ENCODE measurements at places on chromosomes 1 and 21.

- DNase-seq: no peak
Observed at GRCh38 chr1:36772647-36773495, 261.4 kb downstream of the GRIK3 start.

DNA sequence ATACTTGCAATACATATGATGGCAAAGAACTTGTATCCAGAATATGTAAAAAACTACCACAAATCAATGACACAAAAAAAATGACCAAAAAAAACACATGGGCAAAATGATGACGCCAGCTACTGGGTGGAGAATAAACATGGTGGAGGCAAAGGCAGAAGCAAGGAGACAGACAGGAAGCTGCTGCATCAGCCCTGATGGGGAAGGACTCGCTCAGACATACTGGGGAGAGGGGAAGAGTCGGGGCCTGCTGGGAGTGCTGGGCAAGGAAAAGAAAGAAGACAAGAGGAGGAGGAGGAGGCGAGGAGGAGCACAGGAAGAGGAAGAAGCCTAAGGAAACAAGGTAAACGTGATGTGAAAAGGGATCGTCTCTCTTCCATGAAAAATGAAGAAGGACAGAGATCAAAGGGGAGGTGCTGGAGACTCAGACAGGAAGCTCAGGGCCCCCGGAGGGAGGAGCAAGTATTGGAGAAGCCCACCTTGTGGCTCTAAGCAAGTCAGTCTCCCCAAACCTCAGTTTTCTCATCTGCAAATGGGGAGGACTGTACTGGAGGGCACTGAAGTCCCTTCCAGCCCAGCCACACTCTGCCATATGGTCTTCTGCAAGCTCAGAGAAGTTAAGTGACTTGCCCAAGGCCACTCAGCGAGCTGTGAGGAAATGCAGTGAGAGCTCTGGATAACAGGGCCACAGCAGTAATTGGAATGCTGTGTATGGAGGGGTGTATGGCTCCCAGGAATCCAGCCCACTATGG, 24.2 kb downstream of the OLFML2B start:
- DNase-seq: no peak

- peak; percentile 71 for DNase-seq
Observed at GRCh38 chr1:2049718-2050431, at the start of gene PRKCZ. Gene PRKCZ (plus strand): TSS chr1:2050411. CDS start chr1:2050631, 220 bp downstream.

GRCh38 chr1:220498188-220498587, 29.7 kb upstream of the MARK1 start:
- no peak for DNase-seq

DNA sequence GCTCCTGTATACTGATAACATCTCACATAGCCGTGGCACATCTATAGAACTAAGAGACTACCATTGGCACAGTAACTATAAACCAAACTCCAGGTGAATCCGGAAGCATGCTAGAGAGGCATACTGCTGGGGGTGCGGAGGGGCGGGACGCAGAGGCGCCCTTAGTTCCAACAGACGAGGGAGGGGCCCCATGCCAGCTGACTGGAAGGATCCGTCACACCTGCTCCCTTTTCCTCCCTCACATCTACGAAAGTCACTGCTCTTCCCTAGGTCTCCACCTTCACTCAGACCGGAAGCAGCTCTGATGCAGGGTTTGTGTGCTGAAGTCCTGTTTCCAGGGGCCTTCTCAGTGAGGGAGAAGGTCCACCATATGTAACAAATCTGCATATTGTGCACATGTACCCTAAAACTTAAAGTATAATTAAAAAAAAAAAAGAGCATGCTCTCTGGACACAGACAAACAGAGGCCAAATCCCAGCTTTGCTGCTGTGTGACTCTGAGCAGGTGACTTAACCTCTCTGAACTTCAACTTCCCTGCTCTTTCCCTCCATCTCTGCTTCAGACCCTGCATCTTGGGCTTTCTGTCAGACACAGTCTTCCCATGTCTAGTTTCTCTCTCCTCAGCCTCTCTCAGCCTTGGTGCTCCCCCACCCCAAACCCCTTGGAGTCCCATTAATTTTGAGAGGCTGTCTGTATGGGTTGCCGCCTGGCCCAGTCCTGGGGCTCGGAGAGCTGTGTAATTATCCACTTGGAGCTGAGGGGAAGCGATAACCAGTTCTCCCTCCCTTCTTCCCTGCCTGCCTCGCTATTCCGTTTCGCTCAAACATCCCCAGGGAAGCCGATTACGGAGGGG, 7.8 kb upstream of the GJB5 start:
- DNase-seq: no peak

GRCh38 chr1:98196012-98196411, 275.2 kb upstream of the DPYD start:
- DNase-seq: no peak

GRCh38 chr1:36494971-36495370, 12.3 kb upstream of the CSF3R start:
- DNase-seq: no peak

GRCh38 chr1:77424236-77424635, 142.4 kb downstream of the AK5 start:
- DNase-seq: no peak

- no peak for DNase-seq
Observed at GRCh38 chr1:229507502-229507901, 639 bp downstream of the NUP133 start.

DNA sequence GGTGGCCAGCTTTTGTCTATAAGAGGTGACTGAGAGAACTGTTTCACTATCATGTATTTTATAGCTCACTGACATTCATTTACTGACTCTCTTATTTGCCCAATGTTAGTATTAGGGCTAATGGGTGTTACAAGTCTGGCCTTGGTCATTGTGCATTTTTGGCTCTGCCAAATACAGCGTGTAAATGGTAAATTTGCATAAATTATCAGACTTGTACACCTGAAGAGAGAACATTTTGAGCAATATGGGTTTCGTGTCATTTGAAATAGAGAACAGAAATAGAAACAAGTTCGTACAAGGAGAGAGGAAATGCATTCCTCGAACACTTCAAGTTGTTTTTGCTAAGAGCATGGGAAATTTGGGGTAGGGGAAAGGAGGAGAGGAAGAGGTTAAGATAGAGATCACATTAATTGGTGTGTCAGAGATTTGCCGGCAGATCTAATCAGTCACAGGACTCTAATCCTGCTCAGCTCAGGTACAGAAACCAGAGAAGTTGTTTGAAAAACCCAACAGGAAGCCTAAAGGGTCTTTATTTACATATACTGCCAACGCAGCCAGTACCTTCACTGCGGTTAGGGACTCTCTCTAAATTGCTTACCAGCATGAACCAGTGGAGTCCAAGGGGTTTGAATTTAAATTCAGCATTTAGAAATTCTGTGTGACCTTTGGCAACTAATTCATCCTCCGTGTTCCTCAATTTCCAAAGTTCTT, 261.5 kb downstream of the GPATCH2 start:
- DNase-seq: no peak

DNA sequence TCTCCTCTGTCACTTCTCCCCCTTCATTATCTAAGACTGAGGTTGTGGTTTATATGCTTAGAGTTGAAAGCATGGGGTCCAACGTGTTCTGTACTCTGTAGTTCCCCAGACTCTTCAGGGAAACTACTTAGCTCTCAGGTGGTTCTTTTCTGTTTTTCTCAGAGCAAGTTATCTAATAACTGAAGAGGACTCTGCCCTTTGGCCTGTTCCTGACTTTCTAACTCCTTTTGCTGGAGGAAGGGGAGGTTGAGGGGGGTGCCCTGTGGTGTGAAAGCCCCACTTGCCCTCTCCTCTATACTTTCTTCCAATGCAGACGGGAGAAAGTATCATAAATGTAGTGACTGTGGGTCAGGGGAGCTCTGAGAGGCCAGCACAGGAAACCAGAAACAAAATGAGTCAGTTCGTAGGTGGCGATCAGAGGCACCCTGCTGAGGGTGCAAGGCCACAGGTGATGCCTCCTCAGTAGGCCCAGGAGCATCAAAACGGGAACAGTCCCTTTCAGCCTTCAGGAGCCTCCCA, 5.0 kb downstream of the SLC25A44 start:
- DNase-seq: no peak
